Suprapubic skin (tissue), 4 donors: ENCODE measurements at places on chromosomes 13 and 19.

DNA sequence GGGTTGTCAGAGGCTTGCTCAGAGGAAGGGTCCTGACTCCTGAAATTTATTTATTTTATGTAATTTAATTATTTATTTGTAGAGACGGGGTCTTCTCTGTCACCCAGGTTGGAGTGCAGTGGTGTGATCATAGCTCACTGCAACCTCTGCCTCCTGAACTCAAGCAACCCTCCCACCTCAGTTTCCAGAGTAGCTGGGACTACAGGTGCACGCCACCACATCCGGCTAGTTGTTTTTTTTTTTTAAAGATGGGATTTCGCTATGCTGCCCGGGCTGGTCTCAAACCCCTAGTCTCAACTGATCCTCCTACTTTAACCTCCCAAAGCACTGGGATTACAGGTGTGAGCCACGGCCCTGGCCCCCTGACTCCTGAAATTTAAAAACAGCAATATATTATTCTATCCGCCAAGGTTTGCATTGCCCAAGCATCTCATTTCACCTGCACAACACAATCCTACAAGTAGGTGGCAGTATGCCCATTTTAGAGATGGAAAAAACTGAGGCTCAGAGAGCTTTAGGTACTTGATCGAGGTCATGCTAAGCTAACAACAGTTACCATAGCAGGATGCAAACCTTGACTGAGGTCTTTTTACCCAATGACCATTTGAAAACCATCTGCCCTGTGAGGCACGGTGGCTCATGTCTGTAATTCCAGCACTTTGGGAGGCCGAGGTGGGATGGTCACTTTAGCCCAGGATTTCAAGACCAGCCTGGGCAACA is 18.1 kb downstream of the ARHGEF18 start:
- DNase-seq = no peak

- no peak for DNase-seq
Measured at GRCh38 chr13:27421101-27421871, 3.1 kb upstream of the GTF3A start.

DNA sequence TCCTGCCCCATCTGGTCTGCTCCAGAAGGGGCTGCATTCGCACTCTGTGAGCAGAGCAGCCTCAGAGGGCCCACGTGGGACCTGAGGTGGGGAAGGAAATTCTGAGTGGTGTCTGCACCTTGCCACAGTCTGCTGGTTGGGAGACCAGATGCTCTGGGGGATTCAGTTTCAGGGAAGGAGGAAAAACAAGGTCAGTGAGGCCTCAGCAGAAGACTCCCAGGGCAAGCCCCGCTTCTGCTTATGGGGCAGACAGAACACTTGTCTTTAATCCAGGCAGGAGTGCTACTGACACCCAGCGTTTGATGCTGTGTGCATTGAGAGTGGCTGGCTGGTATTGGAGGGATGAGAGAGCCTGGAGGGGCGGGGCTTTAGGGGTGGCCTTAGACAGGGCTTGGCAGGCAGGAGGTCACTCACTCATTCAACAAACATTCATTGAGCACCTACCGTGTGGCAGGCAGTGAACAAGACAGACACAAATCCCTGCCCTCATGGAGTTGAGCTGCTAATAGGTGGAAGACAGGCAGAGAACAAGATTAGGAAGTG is 4.9 kb upstream of the CLEC17A start:
- DNase-seq = no peak

- no peak for DNase-seq
Measured at GRCh38 chr13:98577836-98578285, 954 bp upstream of the STK24 start.

- DNase-seq = no peak
Measured at GRCh38 chr13:33207615-33207961, 78.0 kb downstream of the STARD13 start.

DNA sequence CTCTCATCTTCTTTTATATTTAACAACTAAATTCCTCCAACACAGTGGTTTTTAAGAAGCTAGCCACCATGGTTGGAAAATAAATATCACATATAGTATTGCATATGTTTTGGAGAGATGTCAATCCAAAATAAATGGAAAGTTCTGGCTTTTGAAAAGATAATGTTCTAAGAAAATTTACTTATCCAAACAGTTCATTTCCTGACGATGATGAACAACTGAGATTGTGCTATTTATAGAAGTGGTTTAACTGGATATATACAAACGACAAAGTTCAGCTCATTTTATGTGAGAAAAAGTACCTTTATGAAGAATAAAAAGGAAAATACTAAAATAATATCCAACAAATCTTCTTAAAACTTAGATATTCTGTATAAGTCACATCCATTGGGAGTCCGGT is 174.7 kb downstream of the MZT1 start:
- no peak for DNase-seq

- DNase-seq = no peak
Measured at GRCh38 chr19:41799444-41800000, 3.1 kb downstream of the CEACAM3 start.

GRCh38 chr19:7161292-7161691 is 91.8 kb downstream of the ZNF557 start:
- DNase-seq = no peak

- DNase-seq = no peak
Measured at GRCh38 chr19:30817965-30818567, 445.9 kb downstream of the ZNF536 start.

DNA sequence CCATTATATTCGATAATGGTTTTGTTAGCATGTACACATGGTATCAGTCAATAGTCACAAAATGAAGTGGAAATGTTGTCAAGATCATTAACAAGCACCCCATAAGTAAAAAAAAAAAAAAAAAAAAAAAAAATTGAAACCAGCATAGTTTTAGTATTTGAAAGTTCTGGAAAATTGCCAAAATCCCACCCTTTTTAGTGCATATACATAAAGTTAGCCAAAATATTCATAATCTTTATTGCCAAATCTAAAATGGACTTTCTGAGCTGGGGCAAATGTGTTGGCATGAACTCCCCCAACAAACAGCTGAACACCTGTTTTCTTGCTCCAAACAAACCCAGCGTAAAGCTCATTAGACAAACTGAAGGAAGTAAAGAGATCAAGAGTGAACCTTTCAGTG is 73.9 kb downstream of the MZT1 start:
- DNase-seq = no peak

- peak; percentile 86 for DNase-seq
Measured at GRCh38 chr13:76820759-76821158, 65.4 kb downstream of the KCTD12 start.

DNA sequence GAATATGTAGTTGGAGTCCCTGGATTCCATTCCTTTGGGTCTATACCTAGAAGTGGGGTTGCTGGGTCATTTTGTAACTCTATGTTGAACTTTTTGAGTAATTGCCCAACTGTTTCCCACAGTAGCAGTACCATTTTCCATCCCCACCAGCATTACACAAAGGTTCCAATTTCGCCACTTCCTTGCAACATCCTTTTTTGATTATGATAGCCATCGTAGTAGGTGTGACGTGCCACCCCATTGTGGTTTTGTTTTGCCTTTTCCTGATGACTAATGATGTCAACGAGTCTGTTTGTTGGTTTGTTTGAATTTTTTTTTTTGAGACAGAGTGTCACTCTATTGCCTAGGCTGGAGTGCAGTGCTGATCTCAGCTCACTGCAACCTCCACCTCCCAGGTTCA is 3.3 kb upstream of the PEX11G start:
- no peak for DNase-seq

- no peak for DNase-seq
Measured at GRCh38 chr13:94170145-94170571, 309.3 kb downstream of the DCT start.

DNA sequence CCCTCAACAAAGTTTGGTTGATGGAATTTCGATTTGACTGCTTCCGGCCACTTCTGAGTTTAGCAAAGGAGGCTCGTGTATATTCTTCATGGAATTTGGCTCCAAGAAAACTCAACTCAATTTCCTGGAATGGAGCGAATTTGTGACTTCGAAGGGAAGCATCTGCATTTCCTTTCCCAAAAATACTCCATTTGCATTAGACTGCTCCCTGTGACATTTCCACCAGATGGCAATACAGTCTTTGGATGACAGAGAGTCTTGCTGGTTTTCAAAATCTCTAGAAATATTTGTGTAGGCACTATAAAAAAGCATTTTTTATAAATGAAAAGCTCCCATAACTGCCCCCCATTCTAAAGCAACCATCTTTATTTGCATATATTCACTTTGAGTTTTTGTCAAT is 4.1 kb downstream of the C1QTNF9 start:
- DNase-seq = no peak

DNA sequence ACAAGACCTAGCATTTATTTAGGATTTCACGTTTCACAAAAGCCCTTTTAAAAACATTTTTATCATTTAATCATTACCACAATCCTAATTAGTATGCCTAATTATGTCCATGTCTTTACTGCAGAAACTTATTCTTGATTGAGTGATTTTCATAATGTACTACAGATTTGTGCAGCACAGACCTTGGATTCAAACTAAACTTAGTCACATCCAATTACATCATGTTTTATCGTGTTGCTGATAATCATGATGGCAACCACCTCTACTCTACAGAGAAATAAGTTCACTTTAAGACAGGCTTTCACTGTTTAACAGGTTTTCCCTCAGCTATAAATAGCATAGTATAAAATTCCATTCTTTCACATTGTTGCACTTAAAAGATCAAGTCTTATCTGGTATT is 240.9 kb upstream of the RFC3 start:
- no peak for DNase-seq
